ENCODE measurements at places on chromosomes 6 and 20. TPM values are rescaled to one million over a fixed set of nuclear protein-coding genes. Genes with fewer than 3 reads are reported as not detected.

GRCh38 chr6:130604841-130605399 lies 222.3 kb upstream of the SMLR1 start:
- no peaks in the 10 kb centered on the region for H3K27me3 ChIP-seq
- H3K4me3 ChIP-seq, result no peak overlapping the region
- no peaks in the 10 kb centered on the region for H3K36me3 ChIP-seq
- no peak overlapping the region for H3K27ac ChIP-seq
- DNase-seq, result no peak

DNA sequence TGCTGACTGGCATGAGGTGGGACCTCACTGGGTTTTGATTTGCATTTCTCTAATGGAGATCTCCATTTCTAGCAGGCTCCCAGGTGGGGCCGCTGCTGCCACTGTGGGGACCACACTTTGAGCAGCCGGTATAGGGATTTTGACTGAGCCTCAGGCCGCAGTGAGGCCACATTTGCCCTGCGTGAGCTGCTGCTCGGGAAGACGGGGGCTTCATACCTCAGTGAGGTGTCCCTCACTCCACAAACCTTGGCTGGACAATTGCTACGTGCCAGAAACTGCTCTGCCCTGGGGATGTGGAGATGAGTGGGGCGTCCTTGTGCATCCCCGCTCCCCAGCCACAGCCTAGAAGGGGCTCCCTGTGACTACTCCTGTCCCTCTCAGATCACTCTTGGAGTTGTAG lies 134.3 kb downstream of the ANKRD60 start:
- H3K27ac ChIP-seq, result no peak overlapping the region
- no peaks in the 10 kb centered on the region for H3K36me3 ChIP-seq
- no peaks in the 10 kb centered on the region for H3K4me1 ChIP-seq
- H3K4me3 ChIP-seq, result no peak overlapping the region
- no peaks in the 10 kb centered on the region for H3K27me3 ChIP-seq

DNA sequence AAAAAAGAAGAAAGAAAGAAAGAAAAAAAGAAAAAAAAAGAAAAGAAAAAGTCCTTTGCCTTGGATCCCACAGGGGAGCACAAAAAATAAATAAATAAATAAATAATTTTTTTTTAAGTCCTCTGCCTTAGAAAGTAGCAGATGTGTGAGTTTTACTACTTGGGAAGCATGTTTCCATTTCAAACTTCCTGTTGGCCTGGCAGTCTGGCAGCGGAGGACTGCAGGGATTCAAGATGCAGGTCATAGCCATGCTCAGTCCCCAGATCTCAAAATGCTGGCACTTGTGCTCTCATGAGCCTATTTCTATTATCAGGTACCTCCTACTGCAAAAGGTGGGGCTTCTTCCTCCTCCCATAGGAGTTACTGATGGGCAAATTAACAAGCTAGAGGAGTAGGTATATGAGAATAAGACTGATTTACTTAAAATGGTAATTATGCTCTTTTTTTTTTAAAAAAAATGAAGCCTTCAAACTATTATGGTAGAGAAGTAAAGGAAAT lies 54.2 kb upstream of the MAP7 start:
- H3K4me3 ChIP-seq, result no peak overlapping the region
- H3K27me3 ChIP-seq, result no peaks in the 10 kb centered on the region
- DNase-seq, result no peak
- peaks cover 14% of the 10 kb centered on the region for H3K4me1 ChIP-seq
- H3K36me3 ChIP-seq, result no peaks in the 10 kb centered on the region
- H3K27ac ChIP-seq, result no peak overlapping the region

DNA sequence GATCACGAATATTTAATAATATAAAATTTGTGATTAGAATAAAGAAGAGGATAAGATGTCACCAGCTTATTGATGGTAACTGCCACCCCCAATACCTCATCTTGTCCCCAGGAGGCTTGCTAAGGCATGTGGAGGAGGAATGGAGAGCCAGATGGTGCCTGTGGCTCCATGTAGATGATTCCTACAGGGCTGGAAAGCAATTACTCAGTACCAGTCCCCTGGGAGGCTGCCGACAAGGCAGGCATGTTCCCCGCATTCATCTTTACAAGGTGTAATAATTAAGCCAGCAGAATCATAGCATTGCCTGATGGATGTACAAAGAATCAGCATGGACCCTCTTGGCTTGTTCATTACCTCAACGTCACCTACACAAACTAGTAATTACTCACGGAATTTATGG lies 155.3 kb downstream of the PLCB1 start:
- H3K4me3 ChIP-seq, result no peak overlapping the region
- H3K27me3 ChIP-seq, result no peaks in the 10 kb centered on the region
- no peak for DNase-seq
- H3K36me3 ChIP-seq, result no peaks in the 10 kb centered on the region
- no peak overlapping the region for H3K27ac ChIP-seq

DNA sequence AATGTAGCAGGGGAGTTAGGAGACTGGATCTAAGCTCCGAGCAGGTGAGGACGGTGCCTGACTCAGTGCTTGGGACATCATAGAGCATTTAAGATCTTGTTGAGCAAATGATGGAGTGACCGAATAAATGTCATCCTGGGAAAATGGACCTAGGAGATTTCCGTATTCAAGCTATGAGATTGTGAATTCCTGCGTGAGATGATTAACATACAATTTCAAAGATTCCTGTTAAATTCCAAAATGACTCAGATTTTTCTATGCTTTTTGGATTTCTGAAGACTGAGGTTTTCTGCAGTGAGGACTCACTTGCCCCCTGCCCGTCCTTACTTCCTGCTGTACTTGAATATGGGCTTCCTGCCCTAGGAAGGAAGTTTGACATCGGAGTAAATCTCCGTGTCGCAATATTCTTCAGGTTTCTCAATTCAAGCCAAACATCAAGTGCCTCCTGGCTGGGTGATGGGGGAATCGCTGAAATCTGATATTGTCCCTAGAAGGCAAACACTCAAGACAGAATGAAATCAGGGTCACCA lies 5.2 kb downstream of the SYTL3 start:
- no peaks in the 10 kb centered on the region for H3K36me3 ChIP-seq
- H3K27ac ChIP-seq, result peak overlapping the region; percentile 90
- peak overlapping the region; percentile 13 for H3K4me3 ChIP-seq
- peak; percentile 64 for DNase-seq

GRCh38 chr6:151659212-151659611 lies 148.3 kb upstream of the ESR1 start:
- no peak overlapping the region for H3K4me3 ChIP-seq
- H3K27ac ChIP-seq, result no peak overlapping the region
- DNase-seq, result no peak
- no peaks in the 10 kb centered on the region for H3K36me3 ChIP-seq

GRCh38 chr6:150695652-150696051 lies 96.0 kb downstream of the PLEKHG1 start:
- no peaks in the 10 kb centered on the region for H3K36me3 ChIP-seq
- H3K4me3 ChIP-seq, result no peak overlapping the region
- H3K4me1 ChIP-seq, result no peaks in the 10 kb centered on the region
- H3K27ac ChIP-seq, result no peak overlapping the region

GRCh38 chr6:25706314-25707014 lies 48.1 kb upstream of the SLC17A4 start:
- no peaks in the 10 kb centered on the region for H3K36me3 ChIP-seq
- DNase-seq, result no peak
- no peaks in the 10 kb centered on the region for H3K4me1 ChIP-seq
- no peaks in the 10 kb centered on the region for H3K27me3 ChIP-seq
- no peak overlapping the region for H3K27ac ChIP-seq
- H3K4me3 ChIP-seq, result no peak overlapping the region

GRCh38 chr20:49964964-49965780 lies 17.6 kb upstream of the SNAI1 start:
- no peak overlapping the region for H3K4me3 ChIP-seq
- H3K27me3 ChIP-seq, result no peaks in the 10 kb centered on the region
- peaks cover 8% of the 10 kb centered on the region for H3K36me3 ChIP-seq
- H3K27ac ChIP-seq, result no peak overlapping the region
- peaks cover 10% of the 10 kb centered on the region for H3K4me1 ChIP-seq

GRCh38 chr6:169723991-169724493 lies 258 bp downstream of the PHF10 start:
- H3K27ac ChIP-seq, result peak overlapping the region; percentile 83
- peaks cover 44% of the 10 kb centered on the region for H3K4me1 ChIP-seq
- peak; percentile 21 for DNase-seq
- H3K36me3 ChIP-seq, result no peaks in the 10 kb centered on the region
- H3K27me3 ChIP-seq, result no peaks in the 10 kb centered on the region

The RHAG gene
- 0.26 TPM for total RNA-seq

The SNX21 gene
- 35.8 TPM for total RNA-seq

The HTR1E gene
- total RNA-seq, result not detected

The TREM1 gene
- total RNA-seq, result 0.95 TPM

The CLDN20 gene
- total RNA-seq, result not detected

The ARMH2 gene
- total RNA-seq, result not detected

The LZTS3 gene
- 33.4 TPM for total RNA-seq

The ZDHHC14 gene
- total RNA-seq, result 7.7 TPM

The OXT gene
- not detected for total RNA-seq

Data from gastrocnemius medialis (tissue), 4 donors.